CD4-positive, alpha-beta T cell (primary cell): ENCODE measurements at places on chromosomes 2 and 18.

DNA sequence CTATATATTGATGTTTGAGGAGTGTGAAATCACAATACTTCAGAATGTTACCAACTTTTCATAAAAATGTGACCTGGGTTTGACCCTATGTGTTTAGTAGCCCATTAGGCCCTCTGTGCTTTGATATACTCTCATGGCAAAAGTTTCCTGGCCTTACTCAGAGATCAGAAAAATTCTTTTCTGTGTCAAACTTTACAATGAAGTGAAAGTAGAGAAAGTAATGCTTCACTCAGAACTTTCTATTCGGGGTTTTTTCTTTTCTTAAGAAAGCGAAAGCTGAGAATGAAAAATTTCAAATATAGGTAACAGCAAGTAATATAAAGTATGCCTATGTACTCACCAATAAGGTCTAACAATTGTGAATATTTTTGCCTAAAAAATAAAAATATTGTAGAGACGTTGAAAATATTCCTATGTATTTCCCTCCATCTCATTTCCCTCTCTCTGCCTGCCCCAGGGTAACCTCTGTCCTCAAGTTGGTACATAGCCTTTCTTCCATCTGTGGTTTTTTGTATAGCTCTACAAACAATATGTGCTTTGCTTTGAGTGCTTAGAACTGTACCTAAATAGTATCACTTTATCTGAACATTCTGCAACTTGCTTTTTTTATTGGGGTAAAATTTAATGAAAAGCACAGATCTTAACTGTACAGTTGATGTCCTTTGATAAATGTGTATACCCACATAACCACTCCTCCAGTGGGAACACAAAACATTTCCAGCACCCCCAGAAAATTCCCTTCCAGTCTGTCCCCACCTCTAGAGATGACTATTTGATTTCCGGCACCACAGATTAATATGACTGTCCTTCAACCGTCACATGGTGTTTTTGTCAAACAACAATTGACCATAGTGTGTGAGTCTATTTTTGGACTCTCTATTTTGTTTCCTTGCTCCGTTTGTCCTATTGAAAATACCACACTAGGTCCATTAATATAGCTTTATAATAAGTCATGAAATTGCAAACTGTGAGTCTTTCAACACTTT is 10.3 kb upstream of the ACKR3 start:
- no peak for DNase-seq

GRCh38 chr2:12076810-12077209 is 330.4 kb downstream of the LPIN1 start:
- no peak for DNase-seq

DNA sequence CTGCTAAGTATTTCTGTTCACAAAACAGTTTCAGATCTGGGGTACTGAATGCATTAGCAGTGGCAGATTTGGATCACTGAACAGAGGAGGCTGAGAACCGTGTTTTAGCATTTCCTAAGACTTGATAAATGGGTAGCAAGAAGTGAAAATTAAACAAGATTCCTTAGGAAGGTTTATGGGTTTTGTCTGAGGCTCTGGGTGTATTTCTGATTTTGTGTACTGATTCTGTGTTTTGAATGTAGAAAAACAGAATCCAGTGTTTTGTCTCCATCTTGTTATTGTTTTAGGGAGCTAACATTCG is 1.4 kb downstream of the FAM117B start:
- DNase-seq = no peak

- no peak for DNase-seq
Measured at GRCh38 chr2:217462121-217462520, 540.7 kb downstream of the TNS1 start.

DNA sequence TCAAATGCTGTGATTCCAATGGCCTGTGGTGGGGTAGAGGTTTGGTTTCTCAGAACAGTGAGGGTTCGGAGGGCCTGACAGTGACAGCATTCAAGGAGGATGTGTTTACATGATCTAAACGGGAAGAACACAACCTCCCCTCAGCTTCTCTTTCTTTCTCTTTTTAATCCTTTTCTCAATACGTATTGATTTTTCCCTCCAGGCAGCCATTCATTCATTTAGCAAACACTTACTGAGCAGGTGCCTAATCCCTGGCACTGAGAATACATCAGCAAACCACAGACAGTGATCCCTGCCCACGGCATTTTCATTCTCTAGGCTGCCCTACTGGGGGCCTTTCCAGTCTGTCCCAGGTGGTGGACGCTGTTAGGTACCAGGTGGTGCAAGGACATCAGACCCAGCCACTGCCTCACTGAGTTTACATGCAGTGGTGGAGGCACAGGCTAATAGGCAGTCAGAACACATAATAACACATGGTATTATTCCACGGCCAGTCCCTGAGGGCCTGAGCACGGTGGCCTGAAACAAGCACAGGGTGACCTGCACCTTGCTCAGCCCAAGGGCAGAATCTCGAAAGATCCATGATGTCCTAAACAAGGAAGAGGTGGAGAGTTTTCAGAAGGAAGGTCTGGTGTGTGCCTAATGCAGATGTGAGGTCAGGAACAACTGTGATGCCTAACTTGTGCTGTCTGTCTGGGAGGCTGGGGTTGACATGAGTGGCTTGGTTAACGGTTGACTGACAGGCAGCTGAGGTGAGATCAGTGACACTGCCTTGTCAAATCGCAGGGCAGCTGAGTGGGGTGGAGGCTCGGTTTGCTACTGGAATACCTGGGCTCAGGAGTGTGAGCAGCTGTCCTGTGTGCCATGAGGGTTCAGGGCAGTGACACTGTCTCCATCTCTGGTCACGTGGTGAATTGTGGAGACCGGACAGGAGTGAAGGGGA is 785.5 kb upstream of the HS6ST1 start:
- no peak for DNase-seq

DNA sequence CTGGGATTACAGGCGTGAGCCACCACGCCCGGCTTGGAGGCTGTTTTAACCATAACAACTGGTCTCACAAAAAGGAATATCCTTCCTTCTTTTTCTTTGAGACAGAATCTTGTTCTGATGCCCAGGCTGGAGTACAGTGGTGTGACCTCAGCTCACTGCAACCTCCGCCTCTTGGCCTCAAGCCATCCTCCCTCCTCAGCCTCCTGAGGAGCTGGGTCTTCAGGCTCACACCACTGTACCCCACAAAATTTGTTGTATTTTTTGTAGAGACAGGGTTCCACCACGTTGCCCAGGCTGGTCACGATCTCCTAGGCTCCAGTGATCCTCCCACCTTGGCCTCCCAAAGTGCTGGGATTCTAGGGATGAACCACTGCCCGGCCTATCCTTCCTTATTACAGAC is 21.7 kb downstream of the CTIF start:
- DNase-seq = no peak

DNA sequence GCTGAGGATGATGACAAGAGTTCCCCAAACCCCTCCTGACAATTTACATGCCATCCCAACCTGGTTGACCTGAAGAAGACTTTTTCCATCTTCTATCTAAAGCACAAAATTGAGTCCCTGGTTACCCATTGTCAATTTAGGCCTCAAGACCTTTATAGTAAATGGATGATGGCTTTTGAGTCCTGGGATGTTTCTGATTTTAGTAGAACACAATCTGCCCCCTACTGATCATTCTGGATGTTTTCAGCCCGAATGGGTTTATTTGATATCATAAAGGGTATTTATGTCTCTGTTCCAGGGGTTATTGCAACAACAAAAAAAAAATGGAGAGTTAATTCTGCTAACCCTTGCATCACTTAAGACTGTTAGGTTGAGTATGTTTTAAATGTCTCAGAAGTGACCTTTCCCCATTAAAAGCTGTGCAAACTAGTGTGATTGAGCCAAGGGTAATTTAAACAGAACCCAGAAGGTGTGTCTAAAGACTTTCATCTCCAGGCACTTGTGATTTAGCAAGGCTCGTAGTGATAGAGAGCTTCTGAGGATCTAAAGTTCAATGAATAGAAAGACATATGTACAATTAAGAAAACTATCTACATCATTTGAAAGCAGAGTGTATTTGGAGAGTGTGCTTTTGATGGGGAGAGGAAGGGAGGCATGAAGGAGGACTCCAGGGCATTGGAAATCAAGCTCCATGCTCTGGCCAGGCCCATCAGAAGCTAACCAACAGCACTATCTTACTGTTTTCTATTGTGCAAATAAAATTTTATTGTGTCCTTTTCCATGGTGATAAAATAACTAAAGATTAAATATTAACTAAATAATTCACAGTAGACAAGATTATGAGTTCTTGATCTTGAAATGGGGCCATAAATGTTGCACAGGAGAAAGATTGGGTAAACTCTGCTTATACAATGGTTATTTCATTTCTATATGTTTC is 96.6 kb upstream of the NOSTRIN start:
- DNase-seq = no peak

- peak; percentile 35 for DNase-seq
Measured at GRCh38 chr18:69945220-69946114, 2.2 kb downstream of the CD226 start.

- no peak for DNase-seq
Measured at GRCh38 chr2:150885774-150886386, 375.8 kb downstream of the RBM43 start.

- no peak for DNase-seq
Measured at GRCh38 chr2:126041391-126042047, 614.4 kb upstream of the GYPC start.

- no peak for DNase-seq
Measured at GRCh38 chr2:119730671-119731177, 29.0 kb upstream of the PTPN4 start.

DNA sequence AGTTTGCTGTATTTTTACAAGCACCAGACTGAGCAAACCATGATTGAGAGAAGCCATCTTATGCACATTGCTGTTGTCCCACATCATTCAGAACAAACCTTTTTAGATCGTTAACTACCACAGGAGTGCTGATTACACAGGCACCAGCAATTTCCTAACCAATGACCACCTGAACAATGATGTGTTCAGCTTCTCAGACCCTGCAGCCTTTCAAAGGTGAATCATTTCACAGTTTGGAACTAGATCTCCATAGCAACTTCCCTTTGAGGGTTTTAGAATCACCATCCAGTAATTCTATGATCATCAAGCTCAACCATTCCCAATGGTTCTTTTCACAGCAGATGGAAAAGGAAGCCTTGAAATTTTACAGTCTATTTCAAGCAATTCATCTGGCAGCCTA is 71.4 kb downstream of the OLA1 start:
- DNase-seq = no peak

DNA sequence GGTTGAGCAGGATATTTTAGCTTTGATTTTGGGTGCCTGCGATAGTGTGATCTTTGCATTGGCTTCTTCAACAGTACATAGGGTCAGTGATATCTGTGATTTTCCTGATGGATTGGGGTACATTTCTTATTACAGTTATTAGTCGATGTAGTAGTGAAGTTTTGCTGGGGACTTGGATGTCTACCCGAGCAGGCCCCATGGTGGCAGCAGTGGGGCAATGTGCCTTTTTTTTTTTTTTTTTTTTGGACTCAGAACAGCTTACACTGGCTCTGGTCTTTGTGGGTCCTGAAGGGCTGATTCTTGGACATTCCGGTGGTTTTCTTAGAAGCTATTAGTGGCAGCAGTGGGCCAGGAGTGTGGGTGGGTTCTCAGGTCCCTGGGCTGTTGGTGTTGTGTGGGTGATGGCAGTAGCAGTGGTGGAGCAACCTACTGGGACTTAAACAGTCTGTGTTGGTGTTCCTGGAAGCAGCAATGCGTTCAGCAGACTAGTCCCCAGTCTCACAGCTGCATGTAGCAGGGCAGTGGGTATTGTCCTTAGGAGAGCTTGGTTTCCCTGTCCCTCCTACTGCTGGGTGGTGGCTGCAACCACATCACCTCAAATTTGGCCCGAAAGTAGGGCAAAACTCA is 53.7 kb upstream of the SLC4A10 start:
- no peak for DNase-seq

- DNase-seq = no peak
Measured at GRCh38 chr18:35979112-35979511, 6.6 kb downstream of the RMP24 start.

DNA sequence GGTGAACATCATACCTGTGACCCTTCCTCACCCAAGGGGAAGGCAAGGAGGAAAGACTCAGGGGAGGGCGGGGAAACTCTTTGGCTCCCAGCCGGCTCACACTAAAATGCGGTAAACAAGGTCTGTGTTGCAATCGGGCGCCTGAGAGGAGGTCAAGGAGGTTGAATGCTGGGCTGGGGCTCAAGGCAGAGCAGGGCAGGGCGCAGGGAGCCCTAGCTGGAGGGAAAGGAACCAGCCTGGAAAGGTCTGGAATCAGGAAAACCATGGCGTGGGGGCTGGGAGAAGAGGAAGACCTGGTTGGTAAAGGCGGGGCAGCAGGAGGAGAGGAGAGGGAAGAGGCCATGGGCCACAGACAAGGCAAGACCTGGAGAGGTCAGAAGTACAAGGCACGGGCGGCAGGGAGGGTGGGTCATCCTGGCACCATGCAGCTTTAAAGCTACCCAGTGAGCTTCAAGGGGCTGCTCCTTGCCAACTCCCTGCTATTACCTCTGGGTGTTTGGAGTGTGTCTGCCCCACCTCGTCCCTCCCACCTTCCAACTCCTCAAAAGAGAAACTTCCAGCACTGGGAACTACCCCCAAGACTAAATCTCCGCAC is 4.8 kb upstream of the TMEM37 start:
- DNase-seq = no peak

DNA sequence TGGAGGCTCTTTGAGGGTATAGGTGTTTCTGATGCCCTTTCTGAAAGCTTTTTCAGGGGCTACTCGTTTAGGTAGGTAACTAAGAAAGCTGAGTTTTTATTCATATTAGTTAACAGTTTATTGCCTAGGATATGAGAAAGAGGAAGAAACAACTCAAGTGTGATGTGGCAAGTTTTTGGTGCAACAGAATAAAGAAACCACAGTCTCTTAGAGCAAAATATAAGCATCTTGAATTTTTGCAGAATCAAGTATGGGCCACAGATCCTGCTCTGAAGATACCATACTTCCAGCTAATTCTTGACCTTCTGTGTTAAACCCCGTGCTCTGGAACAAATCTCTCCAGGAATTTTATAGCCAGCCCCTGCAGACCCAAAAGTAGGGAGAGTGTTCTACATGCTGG is 147.7 kb upstream of the SLC1A4 start:
- DNase-seq = no peak

DNA sequence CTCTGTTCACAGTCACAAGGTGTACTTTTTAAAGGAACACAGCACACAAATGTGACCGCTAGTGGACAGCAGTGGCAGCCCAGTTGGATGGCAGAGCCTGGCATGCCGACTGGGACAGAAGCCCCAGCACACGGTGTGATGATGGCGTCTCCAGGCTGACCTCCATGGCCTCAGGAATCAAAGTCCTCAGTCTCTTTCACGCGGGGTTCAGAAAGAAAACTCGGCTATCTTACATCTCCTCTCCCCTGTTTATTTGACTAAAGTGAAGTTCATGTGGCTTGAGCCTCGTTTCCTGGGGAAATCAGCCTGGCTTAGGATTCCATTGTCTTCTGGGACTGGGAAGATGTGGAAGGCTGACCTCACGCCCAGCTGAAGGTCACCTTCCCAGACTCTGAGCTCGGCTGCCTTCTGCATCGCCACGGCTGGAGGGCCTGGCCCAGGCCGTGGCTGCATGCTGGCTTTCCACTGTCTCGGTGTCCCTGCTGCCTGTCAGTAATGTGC is 56.1 kb downstream of the ASAP2 start:
- no peak for DNase-seq

GRCh38 chr2:61268249-61268648 is 106.3 kb downstream of the C2orf74 start:
- DNase-seq = no peak

GRCh38 chr2:6203291-6203959 is 511.2 kb downstream of the SOX11 start:
- DNase-seq = no peak

GRCh38 chr2:80303006-80303908 is 1.3 kb downstream of the LRRTM1 start:
- DNase-seq = no peak

- DNase-seq = no peak
Measured at GRCh38 chr2:38713338-38713737, 37.8 kb downstream of the SRSF7 start.

GRCh38 chr18:2223849-2224248 is 347.5 kb downstream of the METTL4 start:
- DNase-seq = no peak

GRCh38 chr2:174717273-174717672 is 47.0 kb downstream of the CHRNA1 start:
- no peak for DNase-seq
